ENCODE measurements at places on chromosomes 3 and 15. TPM values are rescaled to one million over a fixed set of nuclear protein-coding genes. Genes with fewer than 3 reads are reported as not detected.

Gene GHSR
- total RNA-seq, result not detected

Gene HIGD2B
- total RNA-seq, result 0.07 TPM

Gene SLC41A3
- total RNA-seq, result 55.3 TPM

Gene DLL4
- 43.9 TPM for total RNA-seq

Gene ZNF385D
- total RNA-seq, result 0.79 TPM

Gene UBAP1L
- 0.40 TPM for total RNA-seq

Gene ACSBG1
- total RNA-seq, result not detected

Gene TNNC1
- 0.18 TPM for total RNA-seq

Gene DNAH12
- total RNA-seq, result 0.04 TPM

Gene XXYLT1
- 40.7 TPM for total RNA-seq

Gene CCDC191
- total RNA-seq, result 1.3 TPM

Gene CAPN3
- total RNA-seq, result 0.21 TPM

Gene ANKDD1A
- 2.1 TPM for total RNA-seq

DNA sequence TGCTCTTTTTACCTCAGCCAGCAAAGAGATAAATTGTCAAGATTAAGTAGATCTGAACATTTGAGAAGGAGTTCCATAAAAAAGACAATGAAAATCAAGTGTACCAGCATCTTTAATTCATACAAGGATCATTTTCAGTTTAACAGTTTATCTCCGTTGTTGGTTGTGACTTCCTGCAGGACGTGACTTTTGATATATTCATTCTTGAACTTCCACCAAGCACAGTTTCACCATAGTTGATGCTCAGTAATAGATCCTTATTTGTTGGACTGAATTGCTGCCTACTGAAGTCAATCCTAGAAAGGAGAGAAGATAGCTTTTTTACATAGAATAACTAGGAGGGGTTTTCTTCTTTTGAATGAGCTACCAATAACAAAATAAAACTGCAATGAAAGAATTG lies 408.2 kb downstream of the LPP start:
- DNase-seq, result no peak

- DNase-seq, result no peak
Measured at GRCh38 chr15:34900748-34901147, 68.8 kb downstream of the AQR start.

- DNase-seq, result no peak
Measured at GRCh38 chr15:87032295-87032694, 952.6 kb downstream of the AGBL1 start.

- no peak for DNase-seq
Measured at GRCh38 chr3:99764377-99764776, 53.3 kb upstream of the CMSS1 start.

DNA sequence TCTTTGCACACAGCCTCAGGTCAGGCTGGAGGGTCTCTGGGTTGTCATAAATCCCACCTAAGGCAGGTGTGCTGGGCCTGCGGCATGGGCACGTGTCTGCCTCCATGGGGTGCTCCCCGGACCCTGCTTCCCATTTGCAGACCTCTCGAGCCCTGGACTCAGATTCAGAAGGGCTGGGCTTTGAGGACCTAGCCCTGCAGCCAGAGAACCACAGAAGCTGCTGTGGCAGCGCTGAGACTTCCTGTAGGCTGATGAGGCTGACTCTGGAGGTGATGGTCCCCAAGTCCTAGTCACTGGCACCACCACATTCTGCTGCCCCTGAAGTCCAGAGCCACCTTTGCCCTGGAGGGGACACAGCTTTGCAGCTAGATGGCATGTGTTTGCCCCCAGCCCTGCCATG lies 156.4 kb downstream of the LRRC28 start:
- DNase-seq, result no peak

- DNase-seq, result no peak
Measured at GRCh38 chr3:154356009-154356408, 31.7 kb upstream of the DHX36 start.

GRCh38 chr3:113242096-113242581 lies 30.8 kb downstream of the BOC start:
- DNase-seq, result no peak

DNA sequence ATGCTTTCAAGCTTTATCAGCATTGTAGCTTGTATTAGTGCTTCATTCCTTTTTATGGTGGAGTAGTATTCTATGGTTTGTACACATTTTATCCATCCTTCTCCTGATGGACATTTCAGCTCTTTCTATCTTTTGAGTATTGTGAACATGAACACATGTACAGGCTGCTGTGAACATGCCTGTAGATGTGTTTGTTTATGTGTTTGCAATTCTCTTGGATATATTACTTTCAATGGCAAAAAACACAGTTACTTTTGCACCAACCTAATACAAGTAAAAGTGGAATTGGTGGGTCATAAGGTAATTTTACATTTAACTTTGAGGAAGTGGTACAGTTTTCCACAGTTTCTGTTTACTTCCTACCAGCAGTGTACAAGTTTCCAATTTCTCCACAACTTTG lies 180.4 kb downstream of the FNDC3B start:
- DNase-seq, result no peak

DNA sequence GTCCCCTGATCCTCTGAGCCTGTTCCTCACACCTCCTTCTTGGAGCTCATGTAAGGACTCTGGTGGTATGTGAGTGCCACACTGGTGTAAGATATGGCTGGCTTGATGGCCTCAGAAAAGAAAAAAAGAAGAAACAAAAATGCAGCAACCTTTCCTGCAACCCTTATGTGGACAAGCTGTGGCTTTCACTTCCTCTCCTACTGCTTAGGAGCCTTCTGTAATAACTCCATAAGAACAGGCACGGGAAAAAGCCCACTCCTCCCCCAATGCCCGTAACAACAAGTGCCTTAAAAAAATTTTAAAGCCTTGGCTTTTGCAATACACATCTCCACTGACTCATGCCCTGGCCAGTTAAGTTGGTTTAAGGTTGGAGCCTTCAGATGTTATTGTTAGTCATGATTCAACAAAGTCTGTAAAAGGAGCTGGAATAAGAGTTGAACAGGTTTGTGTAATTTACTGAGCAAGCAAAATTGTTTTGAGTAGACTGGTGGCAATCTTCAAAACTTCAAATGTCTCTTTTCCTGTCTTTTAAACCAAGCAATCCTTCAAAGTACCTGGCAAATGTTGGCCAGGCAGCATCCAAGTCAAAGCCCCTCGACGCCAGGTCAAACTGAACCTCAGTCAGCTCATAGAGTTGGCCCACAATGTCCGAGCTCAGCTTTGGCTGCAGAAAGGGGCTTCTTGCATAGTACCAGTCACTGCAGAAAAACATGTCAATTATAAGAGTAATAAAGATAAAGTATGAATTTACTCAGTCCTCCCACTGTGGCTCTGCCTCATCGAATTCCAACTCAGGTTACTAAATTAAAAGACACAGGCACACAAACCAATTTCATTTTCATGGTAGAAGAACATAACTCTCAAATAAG lies 22.9 kb downstream of the FYCO1 start:
- no peak for DNase-seq

GRCh38 chr3:94453864-94454263 lies 391.0 kb downstream of the NSUN3 start:
- no peak for DNase-seq

All from pulmonary artery endothelial cell (primary cell).